ENCODE measurements at places on chromosomes 1 and 21.

GRCh38 chr21:15731243-15731613, 1.4 kb downstream of the USP25 start:
- DNase-seq, result no peak

DNA sequence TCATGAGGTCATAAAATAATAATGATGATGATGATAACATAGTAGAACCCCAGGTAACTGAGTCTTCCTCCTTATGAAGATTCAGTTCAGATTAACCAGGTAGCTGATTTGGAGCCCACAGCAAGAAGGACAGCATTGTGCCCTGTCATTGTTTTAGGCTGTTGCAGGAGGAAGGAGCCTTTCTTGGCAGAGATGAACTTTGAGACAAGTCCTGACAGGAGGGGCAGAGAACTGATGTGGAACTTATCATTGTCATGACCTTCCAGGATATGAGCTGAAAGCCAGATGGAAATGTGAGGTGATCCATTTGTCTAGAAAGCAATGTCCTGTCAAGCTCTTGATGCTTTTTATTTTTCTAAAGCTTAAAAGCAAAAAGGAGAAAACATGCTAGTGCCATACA, 132.6 kb upstream of the COA6 start:
- no peak for DNase-seq

GRCh38 chr1:245180496-245181157, 25.8 kb downstream of the KIF26B start:
- DNase-seq, result no peak

GRCh38 chr1:204225841-204226735, 12.3 kb upstream of the GOLT1A start:
- DNase-seq, result no peak

- no peak for DNase-seq
Observed at GRCh38 chr1:101314244-101314643, 77.4 kb downstream of the S1PR1 start.

DNA sequence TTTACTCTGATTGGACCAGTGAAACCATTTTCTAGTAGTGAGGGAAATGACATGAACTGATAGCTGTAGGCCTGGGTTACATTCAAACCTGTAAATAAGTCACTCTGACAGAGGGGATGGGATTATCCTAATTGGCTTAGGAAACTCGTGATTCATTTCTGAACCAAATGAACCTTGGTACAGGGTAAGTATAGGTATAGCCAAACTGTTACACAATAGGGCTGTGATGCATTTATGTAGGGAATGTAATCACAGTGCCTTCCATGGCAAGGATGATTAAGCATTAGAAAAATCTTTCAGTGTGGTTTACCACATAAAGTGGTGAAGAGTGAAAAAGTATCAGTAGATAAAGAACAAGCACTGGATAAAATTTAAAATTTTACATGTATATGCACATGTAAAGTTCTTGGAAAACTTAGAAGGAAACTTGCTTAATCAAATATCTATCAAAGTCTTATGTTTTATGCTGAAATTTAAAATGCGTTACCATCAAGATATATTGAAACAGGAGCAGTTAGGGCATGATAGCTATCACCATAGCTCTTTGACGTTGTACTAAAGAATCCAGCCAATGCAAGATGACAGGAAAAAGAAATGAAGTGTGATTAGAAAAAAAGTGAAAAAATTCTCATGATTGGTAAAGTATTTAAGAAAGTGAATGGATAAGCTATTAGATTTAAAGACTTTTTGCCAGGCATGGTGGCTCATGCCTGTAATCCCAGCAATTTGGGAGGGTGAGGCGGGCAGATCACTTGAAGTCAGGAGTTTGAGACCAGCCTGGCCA, 63.0 kb downstream of the RABGAP1L start:
- no peak for DNase-seq

DNA sequence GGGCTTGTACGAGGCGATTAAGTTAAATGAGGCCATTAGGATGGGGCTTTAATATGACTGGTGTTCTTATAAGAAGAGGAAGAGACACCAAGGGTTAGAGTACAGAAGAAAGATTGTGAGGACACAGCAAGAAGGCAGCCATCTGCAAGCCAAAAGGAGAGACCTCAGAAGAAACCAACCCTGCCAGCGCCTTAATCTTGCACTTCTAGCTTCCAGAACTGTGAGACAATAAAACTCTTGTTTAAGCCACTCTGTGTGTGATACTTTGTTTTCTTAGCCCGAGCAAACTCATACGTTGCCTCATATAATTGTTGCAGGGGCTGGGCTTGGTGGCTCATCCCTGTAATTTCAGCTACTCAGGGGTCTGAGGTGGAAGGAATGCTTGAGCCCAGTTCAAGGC, 33.6 kb upstream of the RGS16 start:
- no peak for DNase-seq

DNA sequence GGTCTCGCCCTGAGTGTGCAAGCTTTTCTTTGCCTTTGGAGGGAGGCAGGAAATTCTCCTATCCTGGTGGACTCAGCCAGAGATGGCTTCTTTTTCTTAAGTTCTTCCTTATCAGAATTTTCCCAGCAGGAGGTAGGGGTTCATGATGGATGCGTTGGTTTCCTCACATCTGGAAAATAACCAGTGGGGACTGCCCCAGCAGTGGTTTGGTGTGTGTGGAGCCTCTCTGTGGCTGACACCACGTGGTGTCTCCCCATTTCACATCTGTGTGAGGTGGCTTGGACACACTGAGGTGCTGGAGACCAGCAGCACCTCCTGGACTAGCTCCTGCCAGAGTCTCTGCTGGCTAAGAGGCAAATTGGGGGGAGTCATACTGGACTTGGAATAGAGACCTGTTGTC, 32.6 kb downstream of the B3GALT5 start:
- no peak for DNase-seq

GRCh38 chr1:40030528-40031135, 9.9 kb upstream of the CAP1 start:
- no peak for DNase-seq

GRCh38 chr21:46154955-46155513, 345 bp downstream of the FTCD start:
- DNase-seq, result no peak

DNA sequence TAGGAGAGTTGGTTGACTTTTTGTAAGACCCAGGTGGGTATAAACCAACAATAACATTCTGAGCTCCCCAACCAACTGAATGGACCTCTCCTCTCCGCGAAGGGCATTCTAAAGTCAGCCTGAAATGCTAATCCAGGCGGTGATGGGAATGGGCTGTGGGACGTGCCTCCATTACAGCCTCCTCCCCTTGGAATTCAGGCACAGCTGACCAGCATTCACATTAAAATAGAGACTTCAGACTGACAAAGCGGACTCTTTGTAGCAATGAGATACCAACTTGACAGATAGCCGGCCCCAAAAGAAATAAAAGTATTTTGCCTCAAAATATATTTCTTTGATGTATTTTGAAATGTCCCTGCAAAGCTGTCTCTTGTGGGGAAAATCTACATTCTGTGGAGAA, 101.7 kb downstream of the KIF26B start:
- no peak for DNase-seq

DNA sequence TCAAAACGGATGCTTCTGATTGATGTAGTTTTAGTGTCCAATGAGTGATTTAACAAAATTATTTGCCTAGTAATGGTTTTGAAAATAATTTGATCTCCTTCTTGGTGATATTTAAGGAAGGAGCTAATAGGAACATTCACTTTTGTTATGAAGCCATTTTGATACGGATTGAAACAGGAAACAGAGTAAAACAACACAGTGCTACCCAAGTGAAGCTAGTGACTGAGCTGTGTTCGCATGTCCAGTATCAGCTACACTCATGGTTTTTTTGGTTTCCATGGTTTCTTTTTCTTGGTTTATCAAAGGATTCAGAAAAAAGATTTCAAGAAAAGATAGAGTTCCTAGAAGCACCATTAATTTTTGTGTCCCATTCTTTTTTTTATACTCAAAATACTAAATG, 40.1 kb upstream of the PLEKHO1 start:
- DNase-seq, result no peak

DNA sequence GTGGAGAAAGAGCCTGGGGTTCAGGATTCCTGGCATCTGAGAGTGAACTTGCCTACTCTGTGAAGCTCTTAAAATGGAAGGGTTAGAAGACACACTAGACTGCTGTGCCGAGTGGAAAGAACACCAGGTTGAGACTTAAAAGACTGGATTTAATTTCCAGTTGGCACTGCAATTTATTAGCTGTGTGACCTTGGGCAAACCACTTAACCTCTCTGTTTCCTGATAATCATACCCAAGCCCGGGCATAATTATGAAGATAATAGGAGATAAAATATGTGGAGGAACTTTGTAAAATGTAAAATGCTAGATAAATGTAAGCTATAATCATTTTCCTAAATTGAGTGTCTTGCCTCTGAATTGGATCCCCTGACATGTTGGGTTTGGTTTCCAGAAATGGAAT, 4.7 kb upstream of the LHX4 start:
- no peak for DNase-seq

GRCh38 chr1:170156594-170156993, 10.8 kb downstream of the NTMT2 start:
- DNase-seq, result no peak

DNA sequence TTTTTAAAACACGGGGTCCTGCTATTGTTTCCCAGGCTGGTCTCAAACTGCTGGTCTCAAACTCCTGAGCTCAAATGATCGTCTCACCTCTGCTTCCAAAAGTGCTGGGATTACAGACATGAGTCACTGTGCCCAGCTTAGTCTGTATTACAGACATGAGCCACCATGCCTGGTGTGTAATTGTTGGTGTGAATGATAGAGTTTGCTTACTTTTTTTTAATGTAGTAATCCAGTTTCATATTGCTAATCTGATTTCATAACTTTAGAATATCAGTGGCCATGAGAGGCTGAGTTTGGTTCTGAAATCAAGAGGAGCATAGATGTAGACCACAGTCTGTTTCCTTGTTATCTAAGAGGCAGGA, 3.4 kb downstream of the EPB41 start:
- DNase-seq, result no peak

DNA sequence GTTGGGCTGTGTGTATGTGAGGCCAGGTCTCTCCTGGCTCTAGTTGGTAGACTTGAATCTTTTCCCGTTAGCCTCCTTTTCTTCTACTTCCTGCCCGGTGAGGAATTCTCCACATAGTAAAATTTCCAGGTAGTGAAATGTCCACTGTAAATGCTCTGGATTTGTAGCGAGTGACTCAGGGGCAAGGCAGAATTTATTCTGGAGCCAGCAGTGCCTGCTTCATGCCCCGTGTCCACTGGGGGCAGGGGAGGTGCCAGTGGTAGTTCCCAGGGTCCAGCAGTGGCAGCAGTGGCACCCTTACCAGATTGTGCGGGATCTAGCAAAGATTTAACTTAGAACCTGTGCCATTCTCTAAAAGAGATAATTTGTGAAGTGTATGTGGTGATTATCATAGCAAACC, 74.5 kb upstream of the USP24 start:
- no peak for DNase-seq

GRCh38 chr1:116461723-116462122, 88.7 kb downstream of the ATP1A1 start:
- no peak for DNase-seq

DNA sequence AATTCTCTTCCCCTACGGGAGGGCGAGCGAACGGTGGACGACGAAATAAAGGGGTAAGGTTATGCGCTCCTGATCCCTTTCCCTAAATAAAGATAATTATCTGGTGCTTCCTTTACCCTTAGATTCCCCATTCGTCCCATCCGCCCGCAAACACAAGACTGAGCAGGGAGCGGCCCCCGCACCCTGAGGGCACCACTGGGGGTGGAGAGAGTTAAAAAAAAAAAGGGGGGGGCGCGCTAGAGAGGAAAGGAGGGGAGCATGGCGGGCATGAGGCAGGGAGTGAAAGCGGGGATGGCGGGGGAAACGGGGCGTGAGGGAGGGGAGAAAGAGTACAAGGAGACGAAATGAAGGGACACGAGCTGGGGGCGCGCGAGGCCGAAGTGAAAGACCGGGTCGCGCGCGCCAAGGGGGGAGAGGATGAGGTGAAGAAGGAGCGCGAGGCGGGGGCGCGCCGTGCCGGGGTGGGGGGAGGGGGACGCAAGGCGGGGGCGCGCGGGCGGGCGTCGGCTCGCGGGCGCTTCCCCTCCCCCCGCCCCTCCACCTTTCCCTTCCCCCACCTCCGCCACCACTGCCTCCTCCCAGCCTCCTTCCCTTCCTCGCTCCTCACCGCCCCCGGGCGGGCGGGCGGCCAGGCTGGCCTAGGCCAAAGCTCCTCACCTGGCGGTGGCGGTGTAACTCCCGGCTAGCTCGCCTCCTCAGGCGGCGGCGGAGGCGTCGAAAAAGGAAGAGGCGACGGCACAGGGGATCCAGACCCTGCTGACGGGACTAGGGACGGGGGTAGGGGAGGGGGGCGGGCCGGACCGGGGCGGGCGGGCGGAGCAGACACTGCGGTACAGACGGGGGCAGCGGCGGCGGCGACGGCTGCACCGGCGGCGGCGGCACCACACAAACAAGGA, 448 bp downstream of the GATAD2B start:
- DNase-seq, result peak; percentile 59

- DNase-seq, result no peak
Observed at GRCh38 chr1:77514921-77515776, 167.3 kb downstream of the ZZZ3 start.

DNA sequence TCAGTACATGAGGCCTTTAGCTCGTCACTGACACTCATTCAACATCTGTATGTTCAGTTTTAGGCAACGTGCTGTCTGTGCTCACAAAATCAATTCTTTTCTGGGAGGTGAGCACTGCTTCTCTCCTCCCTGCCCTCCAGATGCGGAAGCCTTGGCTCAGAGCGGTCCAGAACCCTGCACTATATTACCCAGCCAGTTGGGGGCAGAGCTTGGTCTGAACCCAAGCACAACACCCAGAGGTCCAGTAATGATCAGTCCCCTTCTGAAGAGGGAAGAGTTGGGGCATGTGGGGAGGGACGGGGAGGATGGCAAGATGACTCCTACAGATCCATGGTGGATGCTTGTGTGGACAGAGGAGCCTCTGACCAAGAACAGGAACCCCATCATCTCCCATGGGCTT, 5.6 kb upstream of the DSCAM start:
- no peak for DNase-seq

DNA sequence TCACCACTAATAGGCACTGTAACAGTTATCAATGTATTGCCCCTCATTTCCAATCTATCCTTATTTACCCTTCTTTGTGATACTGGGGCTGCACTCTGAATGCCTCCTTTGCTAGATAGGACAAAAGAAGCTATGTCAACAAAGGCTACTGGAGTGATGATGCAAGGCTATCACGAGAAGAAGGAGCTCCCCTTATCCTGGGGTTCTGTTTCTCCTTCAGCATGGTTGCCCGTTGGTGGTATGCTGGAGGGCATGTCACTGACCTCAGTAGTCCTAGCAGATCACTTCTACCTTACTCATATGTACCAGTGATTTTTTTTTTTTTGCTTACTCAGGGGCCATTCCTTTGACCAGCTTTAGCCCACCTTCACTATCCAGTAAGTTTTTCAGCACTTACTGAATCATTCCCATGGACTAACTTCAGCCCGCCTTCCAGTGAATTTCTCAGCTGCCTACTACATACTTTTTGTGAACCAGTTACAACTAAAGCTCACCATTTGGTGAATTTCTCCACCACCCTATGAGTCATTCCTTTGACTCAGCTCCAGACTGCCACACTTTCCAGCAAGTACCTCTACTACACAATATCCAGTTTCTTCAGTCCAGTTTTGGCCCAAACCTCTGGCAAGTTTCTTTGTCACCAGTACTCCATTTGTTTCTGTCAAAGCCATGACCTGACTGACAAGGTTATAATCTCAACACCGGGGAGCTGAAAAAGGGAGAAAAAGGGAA, 944.5 kb downstream of the KCNT2 start:
- no peak for DNase-seq

Measured in stimulated activated CD4-positive, alpha-beta T cell treated with anti-CD3 and anti-CD28 coated beads, TNF-alpha, amount 100 ng/mL, for 48 hours (primary cell).